ENCODE measurements at places on chromosomes 2 and 18. TPM values are rescaled to one million over a fixed set of nuclear protein-coding genes. Genes with fewer than 3 reads are reported as not detected.

The HOXD8 gene
- 10.2 TPM for total RNA-seq

The SIX3 gene
- not detected for total RNA-seq

The LIMS3 gene
- total RNA-seq, result 9.7 TPM

DNA sequence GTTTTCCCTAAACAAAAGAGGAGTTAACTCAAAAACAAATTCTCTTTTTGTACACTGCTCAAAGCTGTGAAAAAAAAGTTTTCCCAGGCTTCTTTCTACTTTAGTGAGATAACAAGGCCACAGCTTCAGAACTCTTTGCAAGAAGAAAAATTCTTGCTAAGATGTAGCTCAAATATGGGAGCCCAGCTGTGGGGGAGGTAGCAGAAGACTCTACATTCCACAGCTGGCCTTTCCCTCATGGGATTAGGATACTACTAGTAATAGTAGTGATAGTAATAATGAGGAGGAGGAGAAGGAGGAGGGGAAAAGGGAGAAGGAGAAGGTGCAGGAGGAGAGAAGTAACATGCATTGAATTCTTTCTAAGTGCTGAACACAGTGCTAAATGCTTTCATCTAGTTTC, 19.2 kb upstream of the CERS6 start:
- H3K4me1 ChIP-seq, result no peaks in the 10 kb centered on the region
- no peak overlapping the region for H3K4me3 ChIP-seq
- no peaks in the 10 kb centered on the region for H3K27me3 ChIP-seq
- no peaks in the 10 kb centered on the region for H3K36me3 ChIP-seq
- DNase-seq, result no peak

DNA sequence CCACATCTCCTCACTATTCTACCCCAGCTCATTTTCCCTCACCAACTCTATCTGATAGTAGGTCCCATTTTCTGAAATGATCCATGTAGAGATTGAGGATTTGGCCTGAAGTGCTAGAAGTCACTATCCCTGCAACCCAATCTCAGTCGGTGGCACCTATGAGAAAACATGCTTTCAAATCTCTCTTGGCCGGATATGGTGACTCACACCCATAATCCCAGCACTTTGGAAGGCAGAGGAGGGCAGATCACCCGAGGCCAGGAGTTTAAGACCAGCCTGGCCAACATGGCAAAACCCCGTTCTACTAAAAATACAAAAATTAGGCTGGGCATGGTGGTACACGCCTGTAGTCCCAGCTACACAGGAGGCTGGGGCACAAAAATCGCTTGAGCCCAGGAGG, 19.1 kb upstream of the MARCHF4 start:
- no peaks in the 10 kb centered on the region for H3K27me3 ChIP-seq
- no peak overlapping the region for H3K27ac ChIP-seq
- no peak for DNase-seq
- no peak overlapping the region for H3K4me3 ChIP-seq
- H3K4me1 ChIP-seq, result no peaks in the 10 kb centered on the region

GRCh38 chr2:80592106-80592505, 287.6 kb upstream of the LRRTM1 start:
- H3K27me3 ChIP-seq, result no peaks in the 10 kb centered on the region
- H3K4me1 ChIP-seq, result no peaks in the 10 kb centered on the region
- H3K27ac ChIP-seq, result no peak overlapping the region
- no peak for DNase-seq

GRCh38 chr2:224958462-224958857, 83.8 kb downstream of the DOCK10 start:
- no peak for DNase-seq
- H3K27me3 ChIP-seq, result no peaks in the 10 kb centered on the region
- H3K4me1 ChIP-seq, result no peaks in the 10 kb centered on the region
- H3K36me3 ChIP-seq, result no peaks in the 10 kb centered on the region
- no peak overlapping the region for H3K27ac ChIP-seq
- no peak overlapping the region for H3K4me3 ChIP-seq

All from sigmoid colon (tissue), 7 donors.